Stimulated activated CD8-positive, alpha-beta memory T cell treated with anti-CD3 and anti-CD28 coated beads, Interleukin-4, amount 100 ng/mL, for 1 hour (primary cell): ENCODE measurements at places on chromosomes 2 and 18.

GRCh38 chr2:96844405-96844808 is 586 bp upstream of the ANKRD23 start:
- no peak for DNase-seq

- no peak for DNase-seq
Observed at GRCh38 chr2:5713101-5713500, 20.9 kb downstream of the SOX11 start.

DNA sequence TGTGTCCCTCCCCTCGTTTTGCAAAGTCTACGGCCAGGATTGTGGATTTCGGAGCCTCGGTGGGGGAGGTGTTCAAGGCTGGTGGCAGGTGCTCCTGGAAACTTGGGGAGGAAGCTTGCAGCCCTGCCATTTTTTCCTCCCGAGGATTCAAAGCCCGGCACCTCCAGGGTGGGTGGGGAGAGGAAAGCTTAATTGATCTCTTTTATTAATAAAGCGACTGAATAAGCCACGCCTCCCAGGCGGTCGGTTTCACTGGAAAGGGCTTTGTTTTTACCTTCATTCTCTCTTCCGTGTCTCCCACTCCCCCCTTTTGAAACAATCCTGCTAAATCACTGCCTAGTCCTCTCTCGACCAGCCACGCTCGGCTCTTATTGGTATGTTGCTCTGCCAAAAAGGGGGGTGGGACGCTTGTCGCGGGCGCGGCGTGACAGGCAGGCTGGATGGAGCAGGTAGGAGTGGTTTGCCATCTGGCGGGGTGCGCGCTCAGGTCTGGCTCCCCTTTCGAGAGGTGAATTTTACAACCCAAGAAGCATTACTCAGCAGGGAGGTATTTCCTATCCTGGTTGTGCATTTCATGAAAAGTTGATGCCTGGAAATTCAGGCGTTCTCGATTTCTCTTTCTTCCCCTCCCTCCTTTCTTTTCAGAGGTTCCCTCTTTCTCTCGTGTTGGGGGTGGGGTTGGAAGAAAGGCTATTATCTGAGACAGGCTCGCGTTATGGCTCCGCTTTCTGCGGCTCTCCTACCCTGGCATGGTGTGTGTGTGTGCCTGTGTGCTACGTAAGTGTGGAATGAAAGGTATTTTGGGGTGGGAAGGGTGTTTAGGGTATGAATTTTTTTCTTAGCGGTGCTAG is 1.4 kb downstream of the NEDD4L start:
- no peak for DNase-seq

- no peak for DNase-seq
Observed at GRCh38 chr2:144162652-144163051, 357.3 kb downstream of the ZEB2 start.
